Activated CD4-positive, alpha-beta T cell treated with anti-CD3 and anti-CD28 coated beads, Interleukin-2, amount 10 ng/mL, durations not matched to agents 7 days and 5 days (primary cell): ENCODE measurements at places on chromosomes 2 and 18. TPM values are rescaled to one million over a fixed set of nuclear protein-coding genes. Genes with fewer than 3 reads are reported as not detected.

DNA sequence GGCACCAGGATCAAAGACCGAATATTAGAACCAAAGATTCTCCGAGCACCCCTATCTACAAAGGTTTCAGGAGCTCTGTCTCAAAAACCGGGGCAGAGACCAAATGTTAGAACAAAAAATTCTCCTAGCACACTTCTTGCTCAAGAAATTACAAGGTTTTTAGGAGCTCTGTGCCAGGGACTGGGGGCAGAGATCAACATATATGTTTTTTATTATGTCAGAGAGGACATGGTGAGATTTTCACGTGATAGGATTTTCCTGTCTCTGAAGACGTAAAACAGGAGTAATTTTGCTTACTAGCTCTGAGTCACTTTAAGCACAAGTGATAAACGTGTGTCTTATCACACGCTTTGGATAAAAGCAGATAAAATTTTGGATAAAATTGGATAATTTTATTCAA is 34.8 kb upstream of the ODC1 start:
- no peak for DNase-seq

DNA sequence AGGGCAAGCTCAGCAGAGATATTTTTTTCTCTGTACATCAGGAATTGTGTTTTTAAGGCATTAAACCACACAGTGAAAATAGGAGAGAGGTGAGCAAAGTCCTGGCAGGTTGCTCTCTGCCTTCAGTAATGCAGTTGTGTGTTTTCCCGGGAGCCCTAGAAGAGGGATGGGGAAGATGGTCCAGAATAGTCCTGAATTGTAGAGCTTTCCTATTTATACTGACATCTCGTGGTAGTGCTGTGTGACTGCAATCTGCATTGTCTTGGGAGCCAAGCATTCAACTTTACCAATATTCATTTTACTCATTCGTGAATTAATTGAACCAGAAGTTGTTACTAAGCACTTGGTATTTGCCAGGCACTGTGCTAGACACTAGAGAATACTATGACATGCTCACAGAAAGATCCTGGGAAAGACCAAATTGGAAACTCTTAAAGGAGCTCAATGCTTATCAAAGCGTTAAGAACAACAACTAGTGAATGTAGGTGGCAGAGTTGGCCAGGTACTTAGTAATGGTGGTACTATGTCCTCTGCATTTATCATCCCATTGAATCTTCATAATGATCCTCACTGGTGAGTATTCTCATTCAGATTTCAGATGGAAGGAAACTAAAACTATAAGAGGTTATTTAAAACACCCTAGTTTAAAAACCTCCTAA is 214.6 kb downstream of the TRIB2 start:
- DNase-seq, result no peak

- no peak for DNase-seq
These were observed 471.1 kb upstream of the SMIM21 start for GRCh38 chr18:75898651-75899050.

- peak; percentile 54 for DNase-seq
These were observed 15.3 kb downstream of the SH3RF3 start for GRCh38 chr2:109144271-109144670.

The RAB1A gene
- total RNA-seq, result 63.5 TPM

The ANO7 gene
- total RNA-seq, result 0.12 TPM
